Fibroblast of lung (primary cell): ENCODE measurements at places on chromosomes 7 and 10.

DNA sequence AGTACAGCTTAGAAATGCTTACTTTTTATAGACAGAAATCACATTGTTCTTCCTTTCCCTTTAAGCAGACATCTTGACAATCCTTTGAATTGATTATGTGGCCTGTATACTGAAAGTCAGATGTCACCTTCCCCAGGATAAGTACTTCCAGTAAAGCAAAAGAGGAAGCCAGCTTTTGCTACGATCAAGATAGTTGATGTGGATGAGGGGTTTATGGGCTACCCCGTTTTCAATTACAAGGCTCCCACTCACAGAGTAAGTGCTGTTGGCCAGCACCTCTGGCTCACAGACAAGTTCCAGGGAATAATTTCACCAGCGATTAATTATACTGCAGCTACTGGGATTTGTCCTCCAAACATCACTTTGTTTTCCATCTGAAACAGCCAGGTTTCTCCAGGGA is 95.1 kb upstream of the SAMD8 start:
- DNase-seq: peak; percentile 14

GRCh38 chr7:45564886-45565455 is 9.2 kb upstream of the ADCY1 start:
- DNase-seq: no peak

GRCh38 chr7:67018940-67019339 is 22.3 kb downstream of the TYW1 start:
- no peak for DNase-seq

- DNase-seq: no peak
Measured at GRCh38 chr7:50667789-50668226, 102.6 kb upstream of the DDC start.

DNA sequence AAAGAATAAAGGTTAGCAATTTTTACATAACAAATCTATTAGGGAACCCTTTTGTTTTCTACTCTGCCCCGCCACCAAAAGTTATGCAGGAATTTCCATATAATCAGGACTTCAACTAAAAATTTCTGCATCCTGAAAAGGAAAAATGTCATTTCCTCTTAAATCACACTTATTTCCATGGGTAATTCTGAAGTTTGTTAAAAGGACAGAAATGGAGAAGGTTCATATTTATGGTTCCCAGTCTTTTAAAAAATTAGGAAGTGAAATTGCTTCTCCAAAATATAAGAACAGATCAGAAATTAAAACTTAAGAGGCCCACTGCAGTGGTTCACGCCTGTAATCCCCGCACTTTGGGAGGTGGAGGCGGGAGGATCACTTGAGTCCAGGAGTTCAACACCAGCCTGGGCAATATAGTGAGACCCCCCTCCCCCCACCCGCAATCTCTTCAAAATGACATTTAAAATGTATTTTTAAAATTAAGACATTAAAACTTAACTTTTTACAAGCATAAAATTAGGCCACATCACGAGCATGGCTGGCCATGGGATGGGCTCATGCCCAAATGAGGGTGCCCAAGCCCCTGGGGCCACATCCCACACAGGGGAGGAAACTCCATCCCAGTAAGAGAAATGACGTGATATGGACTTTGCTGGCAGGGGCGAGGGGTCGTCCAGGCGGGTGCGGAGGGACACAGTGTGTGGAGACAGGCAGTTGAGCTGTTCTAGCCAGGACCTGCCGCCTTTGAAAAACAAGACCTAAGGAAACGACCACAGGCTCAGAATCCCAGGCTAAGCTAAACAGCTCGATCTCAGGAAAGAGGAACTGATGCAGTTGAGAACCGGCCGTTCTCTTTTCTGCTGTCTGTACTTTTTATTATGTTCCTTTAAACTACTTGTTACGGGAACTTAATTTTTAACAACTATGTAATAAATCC is 51.3 kb upstream of the NFE2L3 start:
- no peak for DNase-seq

DNA sequence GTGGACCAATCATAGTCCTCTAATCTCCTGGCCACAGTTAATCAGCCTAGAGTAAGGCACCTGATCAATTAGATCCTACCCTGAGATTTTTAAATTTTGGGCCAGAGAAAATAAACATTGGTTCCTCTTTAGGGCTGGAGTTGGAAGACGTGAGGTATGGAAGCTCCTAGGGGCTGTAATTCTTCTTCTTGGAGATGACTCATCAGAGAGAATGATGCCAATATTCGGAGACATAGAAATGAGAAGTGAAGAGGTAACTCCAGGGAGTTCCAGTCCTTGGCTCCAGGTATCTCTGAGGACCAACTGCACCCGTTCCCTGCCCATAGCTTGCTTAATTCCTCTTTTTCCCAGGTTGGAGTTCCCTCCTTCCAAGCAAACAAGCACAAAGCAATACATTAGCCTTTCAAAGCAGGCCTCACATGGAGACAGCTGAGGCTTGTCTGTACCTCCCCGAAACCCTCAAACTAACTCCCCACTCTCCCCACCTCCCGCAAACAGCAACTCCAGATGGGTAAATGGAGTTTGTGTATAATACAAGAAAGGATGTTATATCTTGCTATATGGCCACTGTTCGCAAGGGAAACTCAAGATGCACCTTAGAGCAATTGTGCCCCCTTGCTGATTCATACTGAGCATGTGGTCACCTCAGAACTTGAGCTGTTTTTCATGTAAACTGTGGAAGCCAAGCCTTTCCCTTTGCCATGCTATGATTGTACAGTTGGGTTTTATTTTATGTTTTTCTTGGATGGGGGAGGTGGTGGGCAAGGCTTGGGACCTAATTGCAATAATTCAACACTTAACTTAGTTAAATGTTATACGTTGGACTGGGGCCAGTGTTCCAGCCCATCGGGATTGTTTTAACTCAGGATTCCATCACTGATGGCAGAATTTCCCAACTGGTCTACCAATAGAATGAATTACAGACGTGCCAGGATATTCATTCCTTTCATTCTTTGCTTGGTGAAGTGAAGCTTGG is 29.3 kb downstream of the PIK3AP1 start:
- no peak for DNase-seq

DNA sequence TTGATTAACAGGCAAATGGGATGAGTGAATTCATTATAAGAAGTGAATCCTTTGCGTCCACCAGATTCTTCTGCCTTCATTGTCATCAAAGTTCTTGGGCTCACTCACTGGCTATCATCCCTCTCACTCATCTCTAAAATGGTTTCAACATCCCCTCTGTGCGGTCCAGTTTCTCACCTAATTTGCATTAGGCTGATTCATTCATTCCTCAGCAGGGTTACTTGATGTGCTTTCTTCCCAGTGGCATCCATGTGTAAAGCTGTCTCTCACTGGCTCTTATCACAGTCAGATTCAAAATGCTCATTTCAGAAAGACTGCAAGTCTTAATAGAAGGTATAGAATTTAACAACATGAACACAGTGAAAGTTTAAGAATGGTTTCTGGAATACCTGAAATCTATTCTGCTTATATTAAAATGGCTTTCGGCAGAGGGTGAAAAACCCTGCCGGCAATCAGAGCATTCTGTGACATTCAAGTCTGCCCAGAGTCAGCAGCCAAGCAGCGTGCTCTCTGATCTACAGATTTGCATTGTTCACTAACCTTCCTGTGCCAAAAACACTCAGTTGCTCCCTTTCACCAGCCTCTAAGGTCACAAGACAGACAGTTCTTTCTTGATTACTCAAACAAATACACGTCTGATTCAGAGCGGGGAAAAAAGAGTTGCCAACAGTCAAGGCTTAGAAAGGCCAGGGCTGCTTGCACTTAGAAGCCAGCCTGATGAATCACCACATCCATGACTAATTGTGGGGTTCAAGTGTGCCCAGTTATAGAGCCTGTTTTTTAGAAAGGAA is 106.7 kb downstream of the TES start:
- peak; percentile 99 for DNase-seq

- no peak for DNase-seq
Measured at GRCh38 chr7:50607524-50608125, 42.4 kb upstream of the DDC start.

DNA sequence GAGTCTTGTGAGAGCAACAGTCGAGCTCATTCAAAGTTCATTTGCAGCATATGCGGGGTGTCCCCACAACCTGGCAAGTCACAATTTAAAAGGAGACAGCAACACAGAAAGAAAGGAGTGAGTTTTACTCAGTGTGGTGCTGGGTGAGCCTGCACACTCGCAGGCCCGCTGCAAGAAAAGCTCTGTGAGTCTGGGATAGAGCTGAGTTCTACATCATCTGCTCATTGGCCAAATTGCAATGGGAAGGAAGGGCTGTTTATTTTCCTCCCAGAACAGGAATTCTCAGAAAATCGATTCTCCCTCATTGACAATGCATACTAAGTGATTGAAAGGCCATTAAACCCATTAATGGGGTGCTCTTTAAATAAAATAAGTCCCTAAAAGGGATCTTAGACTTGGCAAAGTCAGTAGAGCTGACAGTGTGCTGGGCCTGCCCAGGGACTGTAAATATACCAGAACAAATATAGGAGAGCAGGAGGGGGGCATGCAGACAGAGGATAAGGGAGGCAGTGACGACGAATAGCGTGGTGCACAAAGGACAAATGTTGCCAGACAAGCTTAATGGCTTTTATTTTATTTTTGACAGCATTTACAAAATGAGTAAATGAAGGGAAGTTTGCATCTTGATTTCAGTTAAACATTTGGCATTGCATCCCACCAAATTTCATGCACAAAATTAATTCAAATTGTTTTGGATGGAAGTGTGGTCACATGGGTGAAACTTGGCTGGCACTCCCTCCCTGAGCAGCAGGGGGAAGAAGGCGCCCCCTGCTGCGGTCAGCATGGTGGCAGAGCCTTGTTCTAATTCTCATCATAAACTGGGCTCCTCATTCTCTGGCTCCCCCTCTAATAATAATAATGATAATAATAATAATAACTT is 215.7 kb downstream of the SNX10 start:
- DNase-seq: no peak

- no peak for DNase-seq
Measured at GRCh38 chr10:117736655-117737054, 194.1 kb downstream of the EMX2 start.

- no peak for DNase-seq
Measured at GRCh38 chr10:77037735-77038403, 599.7 kb downstream of the KCNMA1 start.

DNA sequence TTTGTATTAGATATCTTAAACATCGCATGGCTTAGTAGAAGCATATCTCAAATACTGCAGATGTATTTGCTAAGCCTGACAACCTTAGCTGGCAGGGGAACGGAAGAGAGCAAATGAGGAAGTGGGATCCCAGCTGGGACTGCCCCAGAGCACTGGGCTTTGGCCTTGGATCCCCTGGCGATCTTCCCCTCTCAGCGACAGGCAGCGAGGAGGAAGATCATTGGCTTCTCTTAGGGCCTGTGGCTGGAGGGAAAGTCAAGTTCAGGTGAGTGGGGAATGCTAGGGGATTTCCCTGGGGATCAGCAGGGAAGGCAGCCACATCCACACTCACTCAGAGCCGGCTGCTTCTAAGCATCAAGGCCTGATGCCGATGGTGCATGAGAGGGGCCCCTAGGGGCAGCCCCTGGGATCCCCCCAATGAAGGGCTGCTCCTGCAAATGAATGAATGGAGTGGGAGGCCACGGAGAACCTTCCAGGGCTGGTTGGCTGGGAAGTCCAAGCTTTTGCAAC is 42.0 kb downstream of the LYZL2 start:
- DNase-seq: no peak

- no peak for DNase-seq
Measured at GRCh38 chr7:50656141-50656895, 91.1 kb upstream of the DDC start.

GRCh38 chr7:15457990-15458955 is 103.5 kb downstream of the AGMO start:
- DNase-seq: no peak

- DNase-seq: no peak
Measured at GRCh38 chr7:134589491-134589941, 40.6 kb downstream of the AKR1B15 start.

DNA sequence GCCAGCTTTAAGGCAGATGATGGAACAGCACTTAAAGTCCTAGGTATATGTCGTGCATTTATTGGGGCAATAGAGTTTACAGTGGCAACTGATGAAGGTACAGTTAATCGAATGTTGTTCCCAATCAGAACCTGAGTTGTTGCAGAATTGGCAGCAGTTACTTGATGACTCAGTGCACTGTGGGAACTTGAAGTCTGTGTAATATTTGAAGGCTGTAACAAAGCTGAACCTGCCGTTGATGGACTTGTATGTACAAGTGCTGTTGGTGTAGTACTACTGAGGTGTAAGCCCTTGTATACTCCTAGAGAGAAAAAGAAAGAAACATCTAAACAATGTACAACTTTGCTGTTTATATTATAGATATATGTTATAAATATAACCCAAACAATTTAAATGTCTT is 75.3 kb downstream of the EPC1 start:
- peak; percentile 43 for DNase-seq

- DNase-seq: peak; percentile 69
Measured at GRCh38 chr10:75399461-75400162, 2.0 kb downstream of the ZNF503 start.

GRCh38 chr7:79157281-79157680 is 296.2 kb downstream of the MAGI2 start:
- DNase-seq: no peak

DNA sequence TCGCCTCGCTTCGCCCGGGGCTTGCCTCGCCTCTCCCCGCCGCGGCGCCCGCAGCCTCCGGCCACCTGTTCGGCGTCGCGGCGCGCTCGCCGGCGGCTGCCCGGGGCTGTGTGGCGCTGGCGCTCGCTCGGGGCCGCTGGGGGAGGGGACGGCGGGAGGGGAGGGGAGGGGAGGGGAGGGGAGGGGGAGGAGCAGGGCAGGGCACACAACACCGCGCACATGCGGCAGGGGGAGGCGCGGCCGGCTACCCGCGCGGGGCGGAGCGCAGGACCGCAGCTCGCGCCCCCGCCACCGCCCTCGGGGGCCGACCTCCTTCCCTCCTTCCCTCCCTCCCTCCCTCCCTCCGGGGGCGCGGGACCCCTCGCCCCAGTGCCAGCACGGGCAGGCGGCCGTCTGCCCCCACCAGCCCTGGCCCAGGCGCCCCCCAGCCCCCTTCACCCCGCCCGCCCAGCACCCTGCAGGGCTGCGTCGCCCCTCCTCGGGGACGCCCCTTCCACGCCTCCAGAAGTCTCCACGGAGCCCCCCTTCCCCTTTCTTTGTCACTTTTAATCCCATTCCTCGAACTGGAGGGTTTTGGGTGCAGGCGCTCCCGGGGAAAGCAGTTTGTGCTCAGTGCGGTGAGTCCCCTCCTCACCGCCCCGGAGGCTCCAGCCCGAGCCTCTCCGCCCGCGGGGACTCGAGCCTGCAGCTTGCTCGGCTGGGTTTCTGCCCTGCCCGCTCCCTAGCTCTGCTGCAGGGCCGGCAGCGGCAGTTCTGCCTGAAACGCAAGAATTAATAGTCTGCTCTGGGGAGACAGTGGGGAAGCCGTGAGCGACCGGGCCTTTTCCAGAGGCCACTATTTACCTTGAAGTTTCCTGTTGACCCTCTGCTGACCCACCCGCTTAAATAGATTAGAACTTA is at the start of gene PARD3:
PARD3 (minus strand) TSS at position 112 of the 900 bp plus-strand sequence. CDS start 301 bp downstream, outside the sequence.
- DNase-seq: peak; percentile 67
